Activated naive CD8-positive, alpha-beta T cell treated with anti-CD3 and anti-CD28 coated beads for 36 hours (primary cell): ENCODE measurements at places on chromosomes 3 and 15.

DNA sequence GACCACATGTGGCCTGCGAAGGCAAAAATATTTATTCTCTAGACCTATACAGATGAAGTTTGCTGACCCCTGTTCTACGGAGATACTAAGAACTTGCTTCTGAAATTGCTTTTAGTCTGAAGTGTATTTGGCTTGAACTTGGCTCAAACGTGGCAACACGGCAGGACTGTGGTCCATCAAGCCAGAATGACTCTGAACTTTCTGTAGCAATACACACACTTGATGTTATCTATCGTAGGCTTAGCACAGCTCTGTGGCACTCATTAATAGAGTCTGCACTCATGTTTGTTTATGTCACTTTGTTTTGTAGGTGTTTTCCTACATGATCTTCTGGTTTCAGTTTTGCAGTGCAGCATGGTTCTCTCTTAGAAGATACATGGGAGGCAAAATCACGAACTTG, 298.1 kb downstream of the ADAMTS17 start:
- peaks cover 14% of the 10 kb centered on the region for H3K36me3 ChIP-seq
- H3K4me3 ChIP-seq = no peak overlapping the region
- peaks cover 6% of the 10 kb centered on the region for H3K4me1 ChIP-seq
- no peak for DNase-seq
- H3K27ac ChIP-seq = no peak overlapping the region

GRCh38 chr3:66418475-66418931, 82.3 kb downstream of the LRIG1 start:
- no peaks in the 10 kb centered on the region for H3K27me3 ChIP-seq
- no peak for DNase-seq
- H3K4me1 ChIP-seq = no peaks in the 10 kb centered on the region
- H3K36me3 ChIP-seq = peaks cover 27% of the 10 kb centered on the region

DNA sequence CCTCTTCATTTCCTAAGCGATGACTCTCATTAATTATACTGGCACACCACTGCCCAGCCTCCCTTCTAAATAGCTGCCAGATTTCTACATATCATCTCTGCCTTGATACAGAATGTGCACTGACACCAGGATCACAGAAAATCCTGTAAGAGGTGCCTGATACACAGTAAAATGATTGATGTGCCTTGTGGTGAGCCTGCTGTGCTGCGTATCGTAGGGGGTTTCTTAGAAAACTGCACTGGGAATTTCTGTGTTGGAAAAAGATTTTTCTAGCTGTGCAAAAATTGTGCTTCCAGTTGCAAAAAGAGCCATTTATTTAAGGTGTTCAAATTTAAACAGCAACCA, 3.0 kb upstream of the PLCH1 start:
- H3K4me3 ChIP-seq = no peak overlapping the region
- no peaks in the 10 kb centered on the region for H3K36me3 ChIP-seq
- H3K27ac ChIP-seq = no peak overlapping the region
- H3K27me3 ChIP-seq = peaks cover 41% of the 10 kb centered on the region
- peaks cover 17% of the 10 kb centered on the region for H3K4me1 ChIP-seq
- no peak for DNase-seq

DNA sequence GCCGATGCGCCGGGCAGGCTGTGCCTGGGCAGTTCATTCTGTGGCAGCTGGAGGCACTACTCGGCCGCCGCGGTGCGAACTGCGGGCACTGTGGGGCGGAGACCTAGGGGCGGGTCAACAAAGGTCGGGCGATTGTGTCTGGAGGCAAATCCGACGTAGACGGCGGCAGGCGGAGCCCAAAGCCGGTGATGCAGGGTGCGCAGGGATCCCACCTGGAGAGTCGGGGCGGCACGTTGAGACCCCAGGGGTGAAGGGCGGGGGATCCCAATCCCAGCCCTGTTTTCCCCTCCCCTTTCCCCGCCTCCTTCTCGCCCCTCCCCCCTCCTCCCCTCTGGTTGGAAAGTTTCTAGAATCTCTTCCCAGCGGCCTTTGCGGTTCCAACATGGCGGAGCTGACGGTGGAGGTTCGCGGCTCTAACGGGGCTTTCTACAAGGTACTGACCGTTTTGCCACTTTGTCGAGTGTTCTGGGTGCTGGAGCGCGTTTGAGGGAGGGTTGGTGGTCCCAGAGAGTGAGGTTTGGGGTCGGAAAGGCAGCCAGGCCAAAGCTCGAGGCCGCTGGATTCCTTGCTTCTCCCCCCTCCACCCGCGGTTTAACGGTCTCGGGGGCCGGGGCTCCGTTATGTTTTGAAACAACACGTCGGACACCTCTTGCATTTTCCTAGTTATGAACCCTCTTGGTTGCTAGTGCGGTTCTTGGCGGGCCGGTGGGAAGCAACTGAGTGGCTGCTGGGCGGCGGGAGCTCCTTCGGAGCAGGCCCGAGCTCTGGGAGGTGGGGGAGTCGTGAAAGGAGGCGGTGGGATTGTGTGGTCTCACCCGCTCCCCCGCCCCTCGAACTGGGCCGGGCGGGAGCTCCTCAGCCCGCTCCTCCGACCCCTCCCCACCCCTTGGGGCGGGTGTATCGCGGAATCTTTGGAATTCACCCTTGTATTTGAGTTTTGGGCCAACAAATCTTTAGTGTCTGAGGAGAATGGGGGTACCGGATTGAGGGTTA, at the start of gene FXR1:
Gene FXR1 (plus strand): TSS at position 367 of the 993 bp plus-strand sequence. CDS start 16 bp downstream, at position 383.
- H3K36me3 ChIP-seq = peaks cover 28% of the 10 kb centered on the region
- no peaks in the 10 kb centered on the region for H3K27me3 ChIP-seq
- H3K4me1 ChIP-seq = peaks cover 46% of the 10 kb centered on the region
- DNase-seq = peak; percentile 94

GRCh38 chr3:377158-377561, 180.6 kb downstream of the CHL1 start:
- H3K4me1 ChIP-seq = no peaks in the 10 kb centered on the region
- no peak overlapping the region for H3K27ac ChIP-seq
- no peak overlapping the region for H3K4me3 ChIP-seq
- DNase-seq = no peak

DNA sequence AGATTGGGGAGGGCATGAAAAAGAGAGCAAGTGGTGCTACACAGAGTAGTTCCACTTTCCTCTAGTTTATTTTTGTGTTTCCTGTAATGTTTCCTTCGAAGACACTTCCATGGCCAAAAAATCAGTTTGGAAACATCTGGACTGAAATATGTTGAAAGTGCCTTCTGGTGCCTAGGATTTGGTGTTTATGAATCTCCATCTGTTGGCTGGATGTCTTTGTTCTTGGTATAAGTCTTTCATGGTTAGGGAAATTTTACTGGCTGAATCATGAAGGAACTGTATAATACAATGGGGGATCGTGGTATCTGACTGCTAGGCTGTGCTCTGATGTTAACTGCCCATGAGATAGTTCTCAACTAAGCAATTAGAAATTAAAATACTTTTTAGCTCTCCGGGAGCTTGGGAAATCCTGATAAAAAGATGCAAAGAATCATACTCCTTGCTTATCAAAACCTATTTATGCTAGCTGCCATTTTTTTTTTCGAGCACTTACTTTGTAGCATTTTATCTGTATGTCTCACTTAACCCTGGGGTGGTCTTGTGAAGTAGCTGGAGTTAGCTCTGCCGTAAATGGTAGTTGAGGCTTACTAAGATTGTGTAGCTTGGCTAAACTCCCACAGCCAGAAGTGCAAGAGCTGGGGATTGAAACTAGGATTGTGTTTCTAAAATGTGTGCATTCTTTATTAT, 21.9 kb downstream of the AKAP13 start:
- peak overlapping the region; percentile 81 for H3K27ac ChIP-seq
- no peaks in the 10 kb centered on the region for H3K27me3 ChIP-seq
- peak overlapping the region; percentile 10 for H3K4me3 ChIP-seq
- no peak for DNase-seq
- H3K4me1 ChIP-seq = peaks cover 75% of the 10 kb centered on the region

- peaks cover 5% of the 10 kb centered on the region for H3K36me3 ChIP-seq
- H3K27me3 ChIP-seq = no peaks in the 10 kb centered on the region
- no peak overlapping the region for H3K27ac ChIP-seq
- DNase-seq = no peak
- H3K4me1 ChIP-seq = peaks cover 58% of the 10 kb centered on the region
These were observed 92.0 kb downstream of the IGF1R start for GRCh38 chr15:98740295-98740694.

DNA sequence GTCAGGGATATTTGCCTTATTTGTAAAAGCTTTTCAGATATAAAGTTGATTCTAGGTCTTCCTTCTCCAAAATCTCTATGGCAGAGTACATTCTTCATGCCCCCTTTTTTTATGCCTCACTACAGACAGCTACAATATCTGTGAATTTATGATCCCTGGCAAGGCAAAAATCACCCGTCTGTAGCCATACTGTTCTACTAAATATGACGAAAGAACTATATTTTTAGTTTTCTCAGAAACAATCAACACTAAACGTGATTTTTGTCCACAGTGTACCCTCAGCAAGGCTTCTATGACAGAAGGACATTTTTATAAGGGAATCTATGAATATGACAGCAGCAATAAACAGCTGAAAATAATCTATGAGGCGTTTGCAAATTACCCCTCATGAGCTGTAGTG, 12.7 kb downstream of the LRTM1 start:
- no peak for DNase-seq
- H3K36me3 ChIP-seq = no peaks in the 10 kb centered on the region
- H3K27me3 ChIP-seq = no peaks in the 10 kb centered on the region
- H3K4me1 ChIP-seq = no peaks in the 10 kb centered on the region
- no peak overlapping the region for H3K27ac ChIP-seq

GRCh38 chr15:47475336-47475735, 242.0 kb upstream of the SEMA6D start:
- no peak overlapping the region for H3K27ac ChIP-seq
- no peak for DNase-seq
- no peaks in the 10 kb centered on the region for H3K36me3 ChIP-seq
- H3K27me3 ChIP-seq = peaks cover 5% of the 10 kb centered on the region
- H3K4me3 ChIP-seq = no peak overlapping the region
- H3K4me1 ChIP-seq = no peaks in the 10 kb centered on the region
